Mesendoderm (in vitro differentiated cells): ENCODE measurements at places on chromosomes 6 and 20.

DNA sequence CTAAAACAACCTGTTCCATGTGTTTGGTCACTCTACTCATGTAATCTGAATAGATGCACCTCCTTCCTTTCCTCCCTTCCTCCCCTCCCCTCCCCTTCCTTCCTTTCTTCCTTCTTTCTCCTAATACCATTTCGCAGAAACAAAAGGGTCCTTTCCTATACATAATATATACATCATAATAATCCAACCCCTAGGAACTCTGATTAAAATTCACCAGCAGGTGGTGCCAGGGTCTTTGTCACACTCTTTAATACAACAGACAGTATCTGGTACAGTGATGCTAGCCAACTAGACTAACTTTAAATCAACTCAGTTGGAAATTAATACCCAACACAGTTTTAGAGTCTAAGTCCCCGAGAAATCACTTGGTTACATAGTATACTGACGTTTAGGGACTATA is 181.2 kb upstream of the SHLD1 start:
- peak; percentile 5 for DNase-seq

- DNase-seq, result no peak
These were observed 215.4 kb downstream of the PTPRT start for GRCh38 chr20:42974347-42974746.

- DNase-seq, result no peak
These were observed 47.9 kb downstream of the STK35 start for GRCh38 chr20:2149507-2149906.

GRCh38 chr6:106556368-106556960 is 72.8 kb downstream of the RTN4IP1 start:
- DNase-seq, result no peak

- no peak for DNase-seq
These were observed 40.3 kb downstream of the TRERF1 start for GRCh38 chr6:42411406-42411805.

DNA sequence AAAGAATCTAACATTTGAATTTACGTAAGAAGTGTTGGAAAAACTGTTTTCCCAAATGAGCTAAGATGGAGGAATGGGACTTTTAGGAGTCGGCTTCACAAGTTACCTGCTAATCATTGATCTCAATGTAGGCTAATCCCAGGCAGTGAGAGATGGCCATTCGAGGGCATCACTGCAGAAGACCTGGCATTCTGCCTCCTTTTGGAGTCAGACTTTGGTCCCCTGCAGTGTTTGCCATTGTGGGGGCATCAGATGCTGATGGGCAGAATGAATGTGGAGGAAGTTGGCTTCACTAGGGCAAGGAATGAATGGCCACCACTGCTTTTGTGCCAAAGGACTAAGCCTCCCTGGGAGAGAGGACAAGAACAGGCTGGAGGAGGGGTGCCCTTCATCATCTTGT is 55.7 kb upstream of the NKX2-2 start:
- DNase-seq, result no peak

- DNase-seq, result no peak
These were observed 45.4 kb downstream of the PANK2 start for GRCh38 chr20:3934624-3935023.

- DNase-seq, result no peak
These were observed 8.2 kb downstream of the PPP1R14C start for GRCh38 chr6:150150821-150151646.

DNA sequence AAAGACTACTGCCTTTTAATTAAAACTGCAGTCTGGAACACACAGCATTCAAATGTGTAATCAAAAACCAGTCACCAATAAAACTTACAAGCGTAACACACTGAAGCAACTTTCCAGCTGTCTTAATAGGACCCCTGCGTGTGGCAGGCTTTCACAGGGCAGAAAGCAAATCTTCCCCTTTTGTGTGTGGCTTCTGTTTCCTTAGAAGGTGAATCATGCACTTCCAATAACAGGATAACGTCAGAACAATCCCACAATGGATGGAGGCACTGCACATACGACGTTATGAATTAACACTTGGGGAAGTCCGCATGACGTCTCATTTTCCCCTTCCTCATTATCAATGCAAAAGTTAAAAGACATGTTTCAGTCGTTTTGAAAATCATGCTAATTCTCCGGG is 44.8 kb downstream of the INSM1 start:
- DNase-seq, result no peak

GRCh38 chr6:136772685-136773472 is 19.4 kb downstream of the MAP3K5 start:
- DNase-seq, result peak; percentile 89

DNA sequence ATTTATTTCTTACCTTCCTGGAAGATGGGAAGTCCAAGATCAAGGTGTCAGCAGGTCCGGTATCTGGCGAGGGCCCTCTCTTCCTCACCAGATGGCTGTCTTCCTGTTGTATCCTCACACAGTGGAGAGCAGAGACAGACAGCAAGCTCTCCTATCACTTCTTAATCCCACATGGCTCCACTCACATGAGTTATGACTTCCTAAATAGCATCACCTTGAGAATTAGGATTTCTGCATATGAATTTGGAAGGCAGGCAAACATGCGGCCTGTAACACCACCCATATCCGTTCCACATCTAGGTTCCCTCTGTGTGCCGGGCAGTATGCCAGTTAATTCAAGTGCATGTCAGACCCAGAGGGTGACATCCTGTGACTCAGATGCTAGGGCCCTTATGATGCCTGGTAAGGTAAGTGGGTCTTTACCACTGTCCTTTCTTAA is 2.1 kb downstream of the RAET1E start:
- no peak for DNase-seq

DNA sequence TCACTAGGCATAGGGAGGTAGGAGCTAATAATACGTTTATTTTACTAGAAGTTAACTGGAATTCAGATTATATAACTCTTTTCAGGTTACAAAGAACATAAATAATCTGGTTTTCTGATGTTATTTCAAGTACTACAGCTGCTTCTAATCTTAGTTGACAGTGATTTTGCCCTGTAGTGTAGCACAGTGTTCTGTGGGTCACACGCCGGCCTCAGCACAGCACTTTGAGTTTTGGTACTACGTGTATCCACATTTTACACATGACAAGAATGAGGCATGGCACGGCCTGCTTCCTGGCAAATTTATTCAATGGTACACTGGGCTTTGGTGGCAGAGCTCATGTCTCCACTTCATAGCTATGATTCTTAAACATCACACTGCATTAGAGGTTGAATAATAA is 1.1 kb downstream of the HFE start:
- no peak for DNase-seq

DNA sequence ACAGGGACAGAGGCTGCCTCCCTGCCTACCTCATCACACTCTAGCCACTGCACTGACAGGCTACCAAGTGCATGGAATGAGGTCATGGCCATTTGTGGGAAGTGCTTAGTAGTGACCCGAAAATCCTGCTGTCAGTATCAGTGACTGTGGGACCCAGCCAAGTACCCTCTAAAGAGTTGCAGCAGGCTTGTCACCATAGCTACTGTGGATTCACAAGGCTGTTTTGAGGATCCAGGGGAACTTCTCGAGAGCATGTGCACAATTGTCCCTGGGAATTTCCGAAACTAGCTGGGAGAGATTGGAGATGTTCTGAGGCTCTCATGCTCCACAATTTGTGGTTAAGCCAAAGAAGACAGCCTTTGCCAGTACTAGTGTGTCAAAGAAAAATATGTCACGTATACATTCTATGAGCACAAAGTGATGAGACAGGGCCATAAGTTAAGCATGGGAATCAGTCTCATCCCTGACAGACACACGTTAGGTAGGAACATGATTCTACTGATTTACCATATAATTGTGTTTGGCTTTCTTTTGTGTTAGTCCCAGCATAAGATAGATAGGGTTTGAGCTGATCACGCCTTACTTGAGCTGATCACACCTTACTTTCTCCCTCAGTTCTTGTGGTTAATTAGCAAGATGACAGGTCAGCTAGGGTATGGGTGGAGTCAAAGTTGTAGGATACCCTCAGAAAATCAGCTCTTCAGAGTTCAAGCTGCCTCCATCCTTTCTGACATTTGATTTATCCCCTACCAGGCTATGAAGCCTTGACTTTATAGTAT is 42.6 kb upstream of the TMEM170B start:
- peak; percentile 68 for DNase-seq

GRCh38 chr20:45419188-45420091 is 3.5 kb downstream of the PIGT start:
- DNase-seq, result no peak

GRCh38 chr20:43961541-43962471 is 47.2 kb downstream of the TOX2 start:
- peak; percentile 26 for DNase-seq

- DNase-seq, result no peak
These were observed 1.4 kb upstream of the MAN1A1 start for GRCh38 chr6:119350952-119351372.

DNA sequence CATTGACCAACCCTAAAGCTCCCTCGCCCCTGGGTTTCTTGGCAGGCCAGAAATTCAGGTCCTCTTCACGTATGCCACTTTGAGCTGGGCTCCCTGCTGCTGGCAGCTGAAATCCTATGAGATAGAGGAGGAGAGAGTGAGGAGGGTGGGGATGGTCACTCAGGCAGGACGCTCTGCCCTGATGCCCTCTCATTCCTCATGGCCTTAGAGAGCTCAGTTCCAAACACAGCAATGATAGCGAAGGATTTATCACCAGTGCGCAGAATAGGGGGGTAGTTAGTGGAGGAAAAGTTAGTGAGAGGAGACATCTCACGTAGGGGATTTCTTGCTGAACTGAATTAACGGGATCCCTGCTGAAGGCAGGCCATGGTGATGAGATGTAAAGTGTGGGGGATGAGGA is 84.2 kb upstream of the PMEPA1 start:
- DNase-seq, result no peak

DNA sequence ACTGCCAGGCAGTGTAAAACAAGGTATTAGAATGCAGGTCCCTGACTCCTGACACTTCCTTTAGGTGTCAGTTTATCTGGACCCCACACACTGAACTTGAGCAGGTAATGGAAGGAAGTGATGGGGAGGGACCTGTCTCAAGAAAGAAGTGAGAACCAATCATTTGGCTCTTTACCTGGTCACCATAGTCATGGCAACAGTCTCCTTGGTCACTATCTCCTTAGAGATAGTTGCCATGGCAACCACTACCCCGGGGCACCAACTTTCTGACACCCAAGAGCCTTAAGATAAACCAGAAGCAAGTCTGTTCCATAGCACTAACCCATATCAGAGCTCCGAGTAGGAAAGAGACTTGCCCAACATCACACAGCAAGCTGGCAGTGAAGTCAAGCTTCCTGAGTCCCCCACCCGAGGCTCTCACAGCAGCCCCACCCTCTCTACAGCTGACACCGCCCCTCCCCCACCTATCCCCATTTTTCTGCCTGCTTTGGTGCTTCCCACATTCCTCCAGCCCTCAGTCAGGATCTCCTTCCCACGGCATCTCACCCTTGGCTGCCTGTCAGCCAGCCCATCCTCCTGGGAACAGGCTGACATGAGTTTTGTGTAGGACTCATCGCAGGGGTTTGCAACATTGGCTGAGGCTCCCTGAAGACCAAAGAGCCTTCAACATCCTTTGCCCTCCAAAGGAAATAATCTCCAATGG is 16.3 kb upstream of the HM13 start:
- peak; percentile 30 for DNase-seq

- no peak for DNase-seq
These were observed 222.8 kb downstream of the UST start for GRCh38 chr6:148969603-148970061.

DNA sequence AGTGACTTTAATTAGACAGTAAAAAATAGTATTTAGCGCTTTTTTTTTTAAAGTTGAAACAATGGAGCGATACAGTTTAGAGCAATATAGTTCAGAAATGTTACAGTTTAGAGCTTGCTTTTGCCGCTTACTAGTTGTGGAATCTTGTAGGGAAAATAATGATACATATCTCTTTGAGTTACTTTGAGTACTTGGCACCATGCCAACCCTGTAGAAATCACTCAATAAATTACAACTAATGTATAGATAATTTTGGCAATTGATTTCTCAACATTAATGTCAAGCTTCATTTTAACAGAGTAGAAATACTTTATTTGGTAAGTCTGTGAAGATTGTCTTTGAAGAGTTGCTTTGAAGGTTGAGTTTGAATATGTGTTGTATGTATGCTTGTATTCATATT is 27.4 kb downstream of the CDC40 start:
- no peak for DNase-seq

DNA sequence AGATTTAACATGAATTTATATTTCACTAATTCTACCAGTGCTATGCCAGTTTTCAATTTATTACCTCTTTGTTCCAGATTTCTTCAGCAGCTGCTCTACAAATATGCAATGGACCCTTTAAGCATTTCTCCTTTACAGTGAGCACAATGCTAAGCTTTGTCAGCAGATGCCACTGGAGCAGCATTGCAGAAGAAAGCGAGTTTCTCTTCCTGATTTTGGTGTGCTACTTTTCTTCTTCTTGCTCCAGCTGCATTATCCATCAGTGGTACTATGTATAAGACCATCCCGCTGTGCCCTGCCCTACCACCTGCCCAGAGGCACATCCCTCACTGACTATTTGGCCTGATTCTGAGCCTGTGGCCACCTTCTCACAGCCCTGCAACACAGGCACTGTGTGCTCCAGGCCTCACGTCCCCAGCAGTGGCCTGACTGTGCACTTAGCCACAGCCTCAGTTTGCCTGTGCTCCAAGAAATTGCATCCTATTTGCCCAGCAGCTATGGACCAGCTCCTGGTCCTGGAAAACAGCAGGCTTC is 84.1 kb downstream of the TNFAIP3 start:
- DNase-seq, result no peak

GRCh38 chr6:28725890-28726348 is 197.9 kb downstream of the TRIM27 start:
- peak; percentile 92 for DNase-seq

DNA sequence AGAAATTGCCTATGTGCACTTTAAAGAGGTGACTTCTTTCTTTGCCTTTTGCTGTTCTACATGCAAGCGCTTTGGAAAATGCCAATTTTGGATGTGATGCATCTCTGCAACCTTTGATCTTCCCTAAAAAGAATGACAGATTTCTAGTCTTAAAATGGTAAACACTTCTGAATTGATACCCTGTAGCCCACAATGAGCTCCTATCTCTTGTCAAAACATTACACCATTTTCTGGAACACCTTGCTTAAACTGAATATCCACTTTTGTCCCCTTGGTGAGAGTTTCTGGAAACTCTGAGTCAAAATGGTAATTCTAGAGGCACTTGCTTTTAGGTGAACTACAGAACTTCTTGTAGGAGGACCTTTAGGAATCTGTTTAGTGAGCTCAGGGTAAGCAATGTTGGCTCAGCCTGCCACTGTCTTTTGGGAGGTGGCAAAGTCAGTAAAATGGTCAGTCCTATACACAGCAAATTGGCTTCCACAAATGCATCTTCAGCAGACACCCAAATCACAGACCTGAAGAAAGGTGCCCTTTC is 216.5 kb downstream of the SLC35F1 start:
- DNase-seq, result no peak

GRCh38 chr20:33859751-33860150 is 48.6 kb downstream of the CHMP4B start:
- peak; percentile 41 for DNase-seq

GRCh38 chr20:62632575-62633090 is 9.7 kb upstream of the SLCO4A1 start:
- no peak for DNase-seq

GRCh38 chr6:150076196-150076893 is 7.4 kb upstream of the ULBP3 start:
- peak; percentile 26 for DNase-seq

GRCh38 chr6:104789770-104790190 is 69.9 kb downstream of the HACE1 start:
- DNase-seq, result peak; percentile 27

GRCh38 chr6:54920628-54921027 is 74.1 kb downstream of the FAM83B start:
- DNase-seq, result no peak

GRCh38 chr6:163438940-163439335 is 24.4 kb downstream of the QKI start:
- no peak for DNase-seq

- DNase-seq, result peak; percentile 55
These were observed 70.6 kb upstream of the SOX4 start for GRCh38 chr6:21522797-21523456.
